ENCODE measurements at places on chromosomes 2 and 18.

DNA sequence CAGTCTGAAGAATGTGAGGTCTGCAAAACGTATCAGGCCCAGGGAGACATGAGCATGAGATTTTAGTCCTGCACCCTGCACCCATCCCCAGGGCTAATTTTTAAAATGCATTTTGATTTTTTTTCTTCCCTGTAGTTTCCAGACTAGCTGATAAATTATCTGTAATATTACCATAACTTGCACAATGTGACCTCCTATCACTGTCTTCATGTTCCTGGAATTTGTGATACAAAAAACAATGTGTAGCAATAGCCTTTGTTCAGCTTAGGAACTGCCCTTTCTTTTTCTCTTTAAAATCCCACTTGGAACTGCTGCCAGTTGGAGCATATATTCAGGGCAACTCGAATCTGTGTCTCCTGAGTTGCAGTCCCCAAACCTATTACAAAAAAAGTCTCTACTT is 222.8 kb upstream of the HS6ST1 start:
- no peak for DNase-seq

- no peak for DNase-seq
Measured at GRCh38 chr18:8734496-8734895, 29.1 kb downstream of the MTCL1 start.

DNA sequence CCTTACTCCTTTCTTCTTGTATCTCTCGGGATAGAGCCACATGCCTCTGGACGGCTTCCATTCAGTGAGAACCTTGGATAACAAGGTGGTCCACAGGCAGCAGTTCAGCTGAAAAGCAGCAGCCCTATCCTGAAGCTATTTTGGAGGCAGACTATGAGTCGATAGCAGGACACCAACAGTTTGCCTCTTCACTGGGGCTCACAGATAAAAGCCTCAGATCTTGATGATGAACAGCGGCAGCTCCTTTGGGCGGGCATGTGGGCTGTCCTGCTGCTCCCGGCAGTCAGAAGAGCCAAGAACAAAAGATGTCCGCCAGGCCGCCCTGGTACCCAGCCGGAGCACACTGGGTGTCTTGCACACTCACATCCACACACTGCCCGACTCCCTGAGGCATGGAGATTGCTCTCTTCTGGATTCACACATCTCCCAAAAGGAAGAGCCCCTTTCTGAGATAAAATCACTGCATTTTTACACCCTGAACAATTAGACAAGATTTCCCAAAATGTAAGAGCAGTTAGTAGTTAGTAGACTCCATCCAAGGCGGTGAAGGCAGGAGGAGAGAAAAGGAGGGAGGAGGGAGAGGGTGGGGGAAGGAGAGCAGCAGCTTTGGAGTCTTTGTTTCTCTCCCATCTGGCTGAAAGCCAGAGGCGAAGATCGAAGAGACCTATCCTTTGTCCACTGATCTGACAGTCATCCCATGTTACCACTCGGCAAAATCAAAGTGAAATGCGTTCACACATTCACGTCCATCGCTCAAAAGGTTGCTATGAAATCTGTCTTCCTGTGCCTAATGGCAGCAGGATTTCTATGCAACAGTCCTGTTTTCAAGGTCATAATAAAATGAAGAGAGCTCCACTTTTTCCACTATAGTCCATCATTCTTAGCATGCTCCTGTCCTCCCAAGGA is 90.1 kb upstream of the KLF7 start:
- DNase-seq: no peak

DNA sequence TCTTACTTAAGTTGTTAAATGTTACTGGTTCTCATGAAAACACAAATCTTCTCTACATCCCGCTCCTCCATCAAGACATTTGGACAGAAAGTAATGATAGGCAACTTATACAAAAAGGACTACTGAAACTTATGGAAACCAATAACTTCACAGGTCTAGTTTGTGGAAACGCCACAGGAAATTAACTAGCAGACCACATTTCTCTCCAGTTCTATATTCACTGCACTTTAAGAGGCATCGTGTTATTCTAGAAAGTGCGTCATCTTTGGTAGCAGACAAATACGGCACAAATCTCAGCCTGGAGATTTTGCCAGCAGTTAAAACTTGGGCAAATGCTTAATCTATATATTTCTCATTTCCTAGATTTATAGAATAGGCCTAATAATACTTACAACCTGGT is 164.3 kb downstream of the EPHA4 start:
- no peak for DNase-seq

DNA sequence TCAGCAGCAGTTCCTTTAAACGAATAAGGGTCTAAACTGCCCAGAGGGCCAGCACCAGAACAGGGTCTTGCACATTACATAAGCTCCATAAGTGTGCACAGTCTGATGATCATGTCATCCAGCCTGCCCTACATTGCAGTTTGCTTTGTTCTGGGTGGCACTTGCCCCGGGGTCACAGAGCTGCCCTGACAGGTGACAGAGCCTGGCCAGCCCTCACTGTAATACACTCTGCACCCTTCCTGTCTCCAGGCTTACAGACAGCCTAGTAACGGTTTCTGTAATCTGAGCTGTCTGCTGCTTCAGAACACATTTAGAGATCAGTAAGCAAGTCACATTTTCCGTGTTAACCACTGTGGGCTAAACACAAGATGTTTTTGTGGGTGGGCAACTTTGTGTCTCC is 213.3 kb downstream of the FAM210A start:
- no peak for DNase-seq

DNA sequence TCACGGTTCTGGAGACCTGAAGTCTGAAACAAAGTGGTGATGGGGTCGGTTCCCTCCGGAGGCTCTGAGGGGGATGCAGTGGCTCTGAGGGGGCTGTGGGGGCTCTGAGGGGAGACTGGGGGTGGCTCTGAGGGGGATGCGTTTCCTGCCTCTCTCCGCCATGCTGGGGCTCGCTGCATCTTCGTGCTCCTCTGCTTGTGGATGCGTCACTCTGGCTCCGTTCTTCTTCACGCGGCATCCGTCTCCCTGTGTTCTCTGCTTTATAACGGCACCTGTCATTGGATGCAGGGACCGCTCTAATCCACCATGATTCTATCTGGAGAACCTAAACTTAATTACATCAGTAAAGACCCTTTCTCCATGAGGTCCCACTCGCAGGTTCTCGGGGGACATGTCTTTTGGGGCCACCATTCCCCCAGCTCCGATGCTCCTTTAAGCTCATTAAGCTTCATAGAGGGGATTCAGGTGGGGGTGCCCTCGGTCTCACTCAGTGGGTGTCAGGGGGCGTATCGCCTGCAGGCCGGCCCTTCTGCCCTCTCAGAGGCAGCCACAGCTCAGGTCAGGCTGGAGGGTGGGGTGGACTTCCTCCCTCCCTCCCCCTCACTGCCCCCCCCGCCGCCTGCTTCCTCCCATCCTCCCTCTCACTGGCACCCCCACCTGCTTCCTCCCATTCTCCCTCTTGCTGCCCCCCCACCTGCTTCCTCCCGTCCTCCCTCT is 18.4 kb downstream of the RTP5 start:
- DNase-seq: no peak

DNA sequence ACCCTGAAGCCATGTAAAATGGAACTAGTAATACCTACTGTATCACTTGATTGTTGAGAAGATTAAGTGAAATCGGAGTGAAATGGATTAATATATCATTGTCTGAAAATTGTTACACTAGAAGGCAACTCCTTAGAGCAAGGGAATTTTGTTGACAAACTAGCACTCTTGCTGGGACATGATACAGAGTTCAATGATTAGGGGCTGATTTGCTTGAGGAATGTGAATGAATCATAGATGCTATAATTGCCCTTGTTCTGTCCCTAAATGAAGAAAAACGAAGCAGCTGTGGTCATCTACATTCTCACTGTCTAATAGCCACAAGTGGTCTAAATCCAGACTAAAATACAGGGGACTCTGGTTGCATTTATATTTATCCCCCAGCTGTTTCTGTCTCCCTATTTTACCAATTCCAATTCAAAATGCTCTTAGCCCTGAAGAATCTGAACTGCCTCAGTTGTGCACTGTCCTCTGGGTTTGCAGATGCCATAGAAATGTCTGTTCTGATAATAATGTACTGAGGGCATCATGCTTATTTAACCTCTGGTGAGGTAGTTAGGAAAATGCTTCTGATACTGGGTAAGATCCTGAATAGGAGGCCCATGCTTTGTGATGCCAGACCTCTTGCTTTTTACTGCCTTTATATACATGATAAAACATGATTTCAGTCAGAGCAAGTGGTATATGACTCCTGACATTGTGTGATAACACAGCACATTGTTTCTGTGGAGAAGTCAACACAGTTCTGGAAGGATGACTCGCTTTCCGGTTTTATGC is 382.1 kb downstream of the NRXN1 start:
- DNase-seq: no peak

GRCh38 chr18:3782901-3783300 is 332.9 kb downstream of the TGIF1 start:
- DNase-seq: no peak

All from stimulated activated CD4-positive, alpha-beta T cell treated with anti-CD3 and anti-CD28 coated beads, TNF-alpha, amount 100 ng/mL, for 1 hour (primary cell).